ENCODE measurements at places on chromosomes 4 and X.

GRCh38 chr4:27145597-27145996, 285.0 kb downstream of the STIM2 start:
- DNase-seq, result no peak

- DNase-seq, result no peak
Measured at GRCh38 chr4:1305781-1306455, 16.2 kb downstream of the MAEA start.

DNA sequence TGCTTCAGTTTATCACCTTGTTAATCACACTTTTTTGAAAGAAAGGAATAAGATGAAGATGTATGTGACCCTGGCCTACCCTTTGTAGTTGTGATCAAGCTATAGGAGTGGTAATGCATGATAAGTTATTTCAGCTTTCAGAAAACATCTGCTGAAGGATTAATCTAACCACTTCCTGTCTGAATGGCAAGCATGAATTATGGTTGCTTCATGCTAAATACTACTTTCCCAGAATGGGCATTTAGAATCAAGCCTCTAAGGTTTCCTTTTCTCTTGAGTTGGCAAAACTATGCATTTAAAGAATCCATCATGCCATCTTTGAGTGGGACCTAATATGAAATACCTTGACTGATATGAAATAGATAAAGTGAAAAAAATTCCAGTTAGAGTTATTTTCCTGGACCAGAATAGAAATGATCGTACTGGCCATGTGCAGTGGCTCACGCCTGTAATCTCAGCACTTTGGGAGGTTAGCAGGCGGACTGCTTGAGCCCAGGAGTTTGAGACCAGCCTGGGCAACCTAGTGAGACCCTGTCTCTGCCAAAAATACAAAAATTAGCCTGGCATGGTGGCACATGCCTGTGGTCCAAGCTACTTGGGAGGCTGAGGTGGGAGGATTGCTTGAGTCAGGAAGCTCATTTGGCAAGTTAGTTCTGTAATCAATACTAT, 59.1 kb downstream of the ANXA3 start:
- no peak for DNase-seq

GRCh38 chr4:143482840-143483239, 30.7 kb upstream of the SMARCA5 start:
- DNase-seq, result no peak

- no peak for DNase-seq
Measured at GRCh38 chrX:9659571-9660195, 106.0 kb downstream of the GPR143 start.

- DNase-seq, result peak; percentile 37
Measured at GRCh38 chr4:81724925-81725329, 253.2 kb upstream of the RASGEF1B start.

GRCh38 chrX:111270339-111270738, at the start of gene CAPN6:
Gene CAPN6 (minus strand): TSS chrX:111270483. CDS start chrX:111263936, 6,547 bp downstream.
- no peak for DNase-seq

GRCh38 chr4:71746379-71746778, 37.5 kb downstream of the GC start:
- no peak for DNase-seq

DNA sequence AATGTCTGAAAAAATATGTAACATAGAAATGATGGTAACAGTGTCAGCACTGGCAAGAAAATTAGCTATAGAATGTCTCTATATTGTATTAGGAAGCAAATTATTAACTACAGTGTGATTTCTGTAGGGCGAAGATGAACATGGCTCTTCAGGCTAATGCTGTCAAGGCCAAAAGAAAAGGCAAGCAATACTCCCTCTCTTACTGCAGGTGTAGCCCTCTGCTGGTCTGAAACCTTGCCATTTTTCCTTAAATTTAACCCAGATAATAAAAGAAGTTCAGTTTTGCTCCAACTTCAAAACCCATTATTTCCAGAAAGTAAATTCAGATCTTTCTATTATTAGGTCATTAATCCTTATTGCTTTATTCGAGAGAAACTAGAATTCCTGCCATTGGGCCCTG, 215.9 kb downstream of the LRBA start:
- DNase-seq, result no peak

- DNase-seq, result no peak
Measured at GRCh38 chr4:76726176-76726575, 171.8 kb downstream of the SOWAHB start.

GRCh38 chrX:134661295-134661694, 3.0 kb upstream of the PLAC1 start:
- no peak for DNase-seq

DNA sequence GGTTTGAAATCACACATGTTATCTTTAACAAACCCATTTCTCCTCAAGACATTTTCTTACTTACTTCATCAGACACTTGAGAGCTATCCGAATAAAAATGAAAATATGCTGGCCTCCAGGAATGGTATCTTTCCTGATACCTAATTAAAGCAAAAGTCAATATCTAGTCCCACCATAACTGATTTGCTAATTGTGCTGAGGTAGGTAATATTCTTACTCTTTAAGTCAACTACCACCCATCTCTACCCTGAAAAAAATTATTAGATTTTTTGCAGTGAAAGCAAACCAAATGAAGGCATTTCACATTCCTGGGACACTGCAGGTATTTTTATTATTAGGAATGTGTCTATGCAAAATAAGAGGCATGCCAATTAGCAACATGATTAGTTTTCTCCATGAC, 175.8 kb downstream of the QDPR start:
- no peak for DNase-seq

GRCh38 chr4:109215506-109215905, 87.0 kb downstream of the COL25A1 start:
- DNase-seq, result no peak

DNA sequence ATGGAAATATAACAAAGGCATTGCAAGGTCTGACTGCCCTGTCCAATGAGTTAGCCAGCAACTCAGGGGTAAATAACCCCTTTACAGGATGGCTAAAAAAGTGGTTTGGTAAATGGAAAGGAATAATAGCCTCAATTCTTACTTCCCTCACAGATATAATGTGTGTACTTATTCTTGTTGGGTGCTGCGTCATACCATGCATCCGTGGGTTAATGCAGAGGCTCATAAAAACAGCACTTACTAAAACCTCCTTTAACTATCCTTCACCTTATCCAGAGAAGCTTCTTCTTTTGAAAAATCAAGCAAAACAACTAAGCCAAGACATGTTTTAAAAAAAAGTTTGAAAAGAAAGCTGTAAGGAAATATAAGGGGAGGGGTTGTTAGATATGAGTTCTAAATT, 301.0 kb downstream of the PAPSS1 start:
- DNase-seq, result no peak

- DNase-seq, result no peak
Measured at GRCh38 chr4:89604951-89605350, 232.0 kb downstream of the SNCA start.

- DNase-seq, result no peak
Measured at GRCh38 chr4:57544811-57545654, 434.8 kb upstream of the IGFBP7 start.

DNA sequence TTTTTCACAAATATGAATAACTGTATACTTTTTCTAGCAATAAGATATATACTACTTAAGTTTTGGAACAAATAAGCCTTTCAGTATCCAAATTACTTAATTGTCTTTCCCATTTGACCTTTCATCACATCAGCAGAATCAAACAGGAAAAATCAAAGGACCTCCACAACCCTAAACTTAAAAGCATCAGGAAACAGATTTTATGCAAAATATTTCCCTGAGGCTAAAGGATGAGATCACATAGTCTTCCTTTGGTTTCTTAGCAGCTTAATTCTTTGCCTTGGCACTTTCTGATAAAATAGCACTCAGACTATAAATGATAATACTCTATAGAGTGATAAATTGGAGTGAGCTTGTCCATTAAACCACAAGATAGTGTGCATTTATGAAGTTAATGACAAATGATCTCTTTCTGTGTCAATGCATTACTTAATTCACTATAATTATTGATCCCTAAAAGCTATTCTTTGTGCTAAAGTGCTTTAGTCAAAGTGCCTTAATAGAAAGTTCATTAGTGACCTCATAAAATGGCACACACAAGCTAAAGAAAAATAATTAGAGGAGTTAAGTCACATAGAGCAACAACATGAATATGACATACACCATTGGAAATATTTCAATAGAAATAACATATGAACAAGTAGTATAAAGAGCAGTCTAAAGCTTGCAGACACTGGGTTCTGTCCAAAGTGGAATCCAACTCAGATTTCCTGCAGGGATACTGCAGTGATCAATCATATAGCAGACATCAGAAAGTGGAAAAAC, 15.7 kb upstream of the NDST3 start:
- DNase-seq, result no peak

- DNase-seq, result no peak
Measured at GRCh38 chr4:99806545-99806944, 10.1 kb upstream of the DAPP1 start.

GRCh38 chr4:3819210-3819919, 53.2 kb downstream of the ADRA2C start:
- DNase-seq, result no peak

- DNase-seq, result no peak
Measured at GRCh38 chr4:2930758-2931511, 32.3 kb downstream of the NOP14 start.

GRCh38 chrX:154019633-154020528, at the start of gene IRAK1:
Gene IRAK1 (minus strand): TSS chrX:154019902. CDS start chrX:154019812, 90 bp downstream.
- DNase-seq, result peak; percentile 34

- DNase-seq, result no peak
Measured at GRCh38 chrX:69088171-69088938, 76.9 kb downstream of the PJA1 start.

DNA sequence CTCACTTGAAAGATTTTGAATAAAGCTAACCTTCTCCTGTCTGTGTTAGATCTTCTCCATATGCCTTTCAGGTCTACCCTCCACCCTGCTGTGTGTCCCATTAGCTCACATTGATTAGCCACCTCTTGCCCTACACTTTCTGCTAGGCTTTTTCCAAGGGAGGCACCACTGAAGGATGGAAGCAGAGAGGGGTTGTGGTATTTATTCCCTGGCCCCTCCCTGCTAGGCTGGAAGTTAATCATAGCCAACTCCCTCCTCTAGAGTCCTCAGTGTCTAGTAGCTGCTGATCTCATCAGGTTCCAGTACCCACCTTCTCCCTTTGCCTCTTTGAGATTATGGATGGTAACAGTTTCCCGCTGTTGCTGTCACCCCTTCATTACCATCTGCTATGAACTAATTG, 8.9 kb upstream of the SMIM43 start:
- DNase-seq, result no peak

DNA sequence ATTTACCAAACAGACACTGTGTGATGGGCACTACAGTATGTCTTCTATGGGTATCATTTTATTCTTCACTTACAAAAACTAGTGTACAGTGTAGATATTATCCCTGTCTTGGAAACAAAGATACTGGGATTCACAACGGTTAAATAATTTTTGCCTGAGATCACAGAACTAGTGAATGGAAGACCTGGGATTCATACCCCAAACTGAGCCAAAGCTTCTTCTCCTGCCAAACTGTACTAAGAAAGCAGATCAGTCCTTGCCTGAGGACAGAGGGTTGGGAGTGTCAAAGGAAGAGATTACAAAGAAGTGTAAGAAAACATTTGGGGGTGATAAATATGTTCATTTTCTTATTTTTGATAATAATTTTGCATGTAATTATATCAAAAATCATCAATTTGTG, 43.1 kb downstream of the PPA2 start:
- DNase-seq, result no peak

DNA sequence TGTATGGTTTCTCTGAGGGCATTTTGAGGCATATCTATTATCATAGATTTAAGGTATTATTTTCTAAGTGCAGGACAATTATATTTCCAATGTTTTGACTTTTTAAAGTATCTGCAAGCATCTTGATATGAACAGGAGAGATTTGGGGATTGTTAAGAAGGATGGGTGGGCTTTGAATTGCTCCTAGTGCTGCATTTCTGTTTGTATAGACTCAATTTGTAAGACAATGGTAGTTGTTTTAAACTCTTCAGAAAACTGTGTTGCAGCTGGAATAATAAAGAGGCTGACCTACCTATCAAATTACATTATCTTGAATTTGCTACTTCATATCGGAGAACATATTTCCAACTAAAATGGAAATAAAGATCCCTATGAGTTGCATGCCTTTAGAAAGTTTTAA, 570.3 kb downstream of the ADGRL3 start:
- no peak for DNase-seq

DNA sequence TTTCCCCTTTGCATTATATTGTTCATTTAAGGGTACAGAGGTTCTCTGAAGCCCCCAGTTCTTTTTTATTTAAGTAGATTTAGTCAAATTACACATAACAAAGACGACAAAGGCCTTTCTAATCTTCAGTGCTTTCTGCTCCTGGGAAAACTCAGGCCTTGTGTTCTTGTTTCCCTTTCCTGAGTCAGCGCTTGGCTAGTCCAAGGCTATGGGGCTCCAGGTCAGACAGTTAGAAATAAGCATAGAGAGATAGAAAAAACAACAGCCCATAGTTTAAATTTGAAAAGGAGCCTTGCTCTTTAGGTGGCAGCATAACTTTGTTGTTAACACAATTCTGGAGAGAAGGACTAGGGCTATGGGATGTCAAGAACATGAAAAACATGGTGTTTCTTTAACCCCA, 97.3 kb downstream of the PPP1R2C start:
- DNase-seq, result no peak

DNA sequence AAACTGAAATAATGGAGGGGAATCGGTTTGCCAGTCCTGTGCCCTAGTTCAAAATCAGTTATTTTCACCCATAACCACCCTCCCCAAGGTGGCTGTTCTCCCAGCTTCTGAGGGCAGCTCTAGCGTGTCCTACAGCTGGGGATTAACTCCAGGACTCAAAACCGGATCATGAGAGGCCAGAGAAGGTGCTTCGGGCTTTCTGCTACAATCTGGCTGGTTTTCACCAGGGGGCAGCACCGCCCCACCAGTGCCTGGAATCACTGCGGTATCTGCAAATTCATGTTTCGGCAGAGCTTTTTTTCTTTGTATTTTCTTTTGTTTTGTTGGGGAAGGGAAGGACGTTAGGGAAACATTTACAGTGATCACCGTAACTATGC, 28.4 kb downstream of the PDHA1 start:
- DNase-seq, result peak; percentile 44

DNA sequence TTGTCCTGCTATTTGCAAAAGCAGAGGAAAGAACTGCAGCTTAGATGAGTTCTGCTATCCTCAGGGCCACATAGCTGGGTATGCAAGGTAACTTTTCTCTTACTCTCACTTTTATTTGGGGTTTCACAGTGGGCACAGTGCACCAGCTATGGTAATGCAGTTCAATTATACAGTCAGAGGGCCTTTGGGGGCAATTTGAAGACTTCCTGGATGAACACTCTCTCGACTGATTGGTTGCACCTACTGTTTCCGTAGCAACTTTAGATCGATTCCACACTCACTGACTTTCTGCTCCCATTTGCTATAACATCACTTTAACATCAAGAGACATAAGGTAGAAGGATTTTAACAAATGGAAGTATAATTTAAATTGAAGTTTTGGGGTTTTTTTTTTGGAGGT, 128.6 kb downstream of the SLC39A8 start:
- no peak for DNase-seq

- no peak for DNase-seq
Measured at GRCh38 chr4:81469781-81470455, 1.8 kb downstream of the RASGEF1B start.

GRCh38 chr4:85956293-85956945, 403.4 kb downstream of the MAPK10 start:
- DNase-seq, result no peak

GRCh38 chr4:86894455-86894854, 2.2 kb upstream of the C4orf36 start:
- DNase-seq, result no peak

Data from naive thymus-derived CD8-positive, alpha-beta T cell (primary cell).